ENCODE measurements at places on chromosomes 3 and 15. TPM values are rescaled to one million over a fixed set of nuclear protein-coding genes. Genes with fewer than 3 reads are reported as not detected.

COL7A1 gene
- polyA plus RNA-seq: 0.28 TPM

- DNase-seq: no peak
These were observed at the start of gene DRD3 for GRCh38 chr3:114178770-114179368. Gene DRD3, minus strand, starts transcription at chr3:114179052. Its CDS starts 7,060 bp downstream, at chr3:114171992.

IL16 gene
- 15.0 TPM for polyA plus RNA-seq

GRCh38 chr3:10292505-10293419 is at the start of gene GHRL:
Gene GHRL, minus strand, starts transcription at chr3:10292947. Its CDS starts 2,767 bp downstream, at chr3:10290180.
- DNase-seq: peak; percentile 61

DNA sequence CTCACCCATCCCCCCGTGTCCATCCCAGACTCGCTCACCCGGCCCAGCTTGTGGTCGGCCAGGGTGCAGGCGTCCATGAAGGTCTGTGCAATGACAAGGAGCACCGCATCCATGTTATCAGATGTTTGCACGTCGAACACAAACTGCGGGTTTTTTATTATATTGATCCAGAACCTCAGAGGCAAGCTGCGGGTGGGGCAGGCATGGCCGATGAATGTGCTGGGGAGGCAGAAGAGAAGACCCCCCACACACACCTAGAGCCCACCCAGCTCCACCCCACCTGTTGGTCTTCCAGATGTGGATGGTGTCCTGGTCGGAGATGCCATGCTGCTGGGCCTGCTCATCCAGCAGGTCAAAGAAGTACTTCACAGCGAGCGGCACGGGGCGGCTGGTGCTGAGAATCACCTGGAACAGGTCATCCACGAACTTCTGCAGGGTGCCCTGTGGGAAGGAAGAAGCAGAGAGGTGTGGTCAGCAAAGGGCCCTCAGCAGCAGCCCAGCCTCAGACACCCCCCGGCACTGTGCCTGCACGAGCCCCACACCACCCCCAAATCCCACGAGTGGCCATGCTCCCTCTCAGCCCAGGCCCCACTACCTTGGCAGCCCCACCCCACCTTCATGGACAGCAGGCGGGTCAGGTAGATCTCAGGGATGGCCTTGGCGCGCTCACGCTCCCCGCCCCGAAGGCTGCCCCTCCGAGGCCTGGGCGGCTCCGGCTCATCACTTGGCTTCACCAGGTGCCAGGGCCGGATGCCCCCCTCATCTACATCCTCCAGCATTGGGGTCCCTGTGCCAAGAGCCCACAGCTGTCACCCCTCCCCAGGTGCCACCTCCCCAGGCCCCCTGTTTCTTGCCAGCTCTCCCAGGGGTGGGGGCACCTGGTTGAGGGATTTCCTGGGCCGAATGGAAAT is 20.3 kb downstream of the PLXNB1 start:
- no peak for DNase-seq

DNA sequence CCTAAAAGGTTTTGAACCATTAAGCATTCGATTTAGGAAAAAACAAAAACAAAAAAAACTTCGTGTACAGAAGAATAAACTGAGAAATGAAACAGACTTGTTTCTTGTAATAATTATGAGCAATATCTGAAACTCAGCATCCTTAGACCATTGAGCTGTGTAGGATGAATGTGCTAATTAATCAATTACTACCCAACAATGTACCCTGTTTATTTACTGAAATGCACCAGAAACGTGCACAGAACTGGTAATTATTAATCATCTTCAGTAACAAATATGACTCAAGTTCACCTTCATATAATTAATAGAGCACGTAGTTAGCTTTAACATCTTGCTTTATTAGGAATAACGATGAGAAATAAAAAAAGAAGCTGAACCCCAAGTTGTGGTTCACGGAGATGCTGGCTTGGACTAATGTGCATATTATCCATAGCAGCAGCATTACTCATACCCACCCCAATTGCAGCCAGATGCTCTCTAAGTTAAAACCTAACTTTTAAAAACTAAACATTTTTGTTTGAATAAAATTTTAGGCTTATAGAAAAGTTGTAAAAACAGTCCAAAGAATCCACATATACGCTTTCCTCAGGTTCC is 10.2 kb upstream of the C15orf61 start:
- DNase-seq: no peak

DNA sequence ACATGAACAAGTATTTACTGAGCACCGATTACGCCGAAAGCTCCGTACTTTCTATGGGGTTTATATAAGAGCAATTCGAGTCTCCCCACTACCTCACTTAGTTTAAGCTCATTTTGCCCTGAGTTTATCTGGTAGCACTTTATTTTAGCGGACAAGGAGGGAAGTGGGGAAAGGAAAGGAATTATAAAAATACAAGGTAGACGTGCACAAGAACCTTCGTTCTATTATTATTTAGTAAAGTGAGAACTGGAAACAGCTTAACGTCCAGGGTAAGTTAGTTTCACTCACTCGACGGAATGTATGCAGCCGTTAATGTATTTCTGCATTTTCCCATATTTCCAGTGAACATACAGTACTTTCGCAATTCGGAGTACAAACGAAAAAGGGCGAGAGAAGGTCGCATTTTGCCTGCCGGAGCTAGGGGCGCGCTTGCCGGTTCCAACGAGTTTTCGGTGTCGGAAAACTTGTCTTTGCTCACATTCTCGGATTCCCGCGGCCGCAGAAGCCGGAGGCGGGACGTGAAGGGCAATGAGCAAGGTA is 1.2 kb upstream of the STT3B start:
- no peak for DNase-seq

DNA sequence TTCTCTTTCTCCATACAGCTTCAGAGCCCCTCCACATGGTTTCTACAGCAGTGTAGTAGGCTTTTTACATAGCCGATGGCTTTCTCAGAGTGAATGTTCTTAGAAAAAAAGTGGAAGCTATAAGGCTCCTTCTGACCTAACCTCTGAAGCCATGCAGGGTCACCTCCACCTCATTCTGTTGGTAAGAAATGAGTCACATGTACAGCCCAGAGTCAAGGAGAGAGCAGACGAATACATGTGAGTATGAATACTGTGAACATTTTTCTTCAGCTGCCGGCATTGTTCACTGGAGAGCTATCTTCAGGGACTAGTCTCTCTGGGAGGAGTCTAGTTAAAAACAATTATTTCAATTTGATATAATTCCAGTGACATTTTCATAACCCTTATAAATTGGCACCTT is 68.2 kb upstream of the THRB start:
- peak; percentile 28 for DNase-seq

TTC23 gene
- polyA plus RNA-seq: 2.5 TPM

- DNase-seq: no peak
These were observed 153.1 kb downstream of the TAFA4 start for GRCh38 chr3:68779261-68779660.

DNA sequence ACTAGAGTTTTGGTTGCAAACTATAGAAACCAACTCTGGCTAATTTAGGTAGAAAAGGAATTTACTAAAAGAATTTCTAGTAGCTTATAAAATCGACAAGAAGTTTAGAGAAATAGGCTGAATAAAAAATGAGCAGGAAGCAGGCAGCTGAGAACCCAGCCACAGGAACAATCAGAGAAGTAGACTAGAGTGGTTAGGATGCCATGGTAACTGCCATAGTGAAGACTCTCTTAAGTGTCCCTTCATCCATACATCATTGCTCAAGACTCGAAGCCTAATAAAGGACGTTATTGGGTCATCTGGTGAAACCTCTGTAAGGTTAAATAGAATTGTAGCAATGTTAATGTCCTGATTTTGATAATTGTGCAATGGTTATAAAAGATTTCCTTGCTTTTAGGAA is 13.8 kb downstream of the AVEN start:
- no peak for DNase-seq

- DNase-seq: no peak
These were observed 6.4 kb downstream of the AAGAB start for GRCh38 chr15:67248011-67248505.

- peak; percentile 30 for DNase-seq
These were observed 190.7 kb upstream of the CNTN6 start for GRCh38 chr3:901953-902778.

- no peak for DNase-seq
These were observed 54.3 kb downstream of the BDH1 start for GRCh38 chr3:197501496-197501878.

All from K562 (cell line).